ENCODE measurements at places on chromosomes 3 and 15.

DNA sequence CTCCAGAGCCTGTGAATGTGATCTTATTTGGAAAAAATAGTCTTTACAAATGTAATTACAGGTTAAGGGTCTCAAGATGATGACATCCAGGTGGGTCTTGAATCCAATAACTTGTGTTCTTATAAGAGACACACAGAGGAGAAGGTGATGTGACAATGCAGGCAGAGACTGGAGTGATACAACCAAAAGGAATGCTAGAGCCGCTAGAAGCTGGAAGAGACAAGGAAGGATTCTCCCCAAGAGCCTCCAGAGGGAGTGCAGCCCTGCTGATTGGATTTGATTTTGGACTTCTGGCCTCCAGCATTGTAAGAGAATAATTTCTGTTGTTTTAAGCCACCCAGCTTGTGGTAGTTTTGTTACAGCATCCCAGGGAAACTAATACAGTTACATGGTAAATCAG, 9.7 kb downstream of the MYH15 start:
- no peaks in the 10 kb centered on the region for H3K36me3 ChIP-seq
- no peaks in the 10 kb centered on the region for H3K4me1 ChIP-seq
- no peaks in the 10 kb centered on the region for H3K27me3 ChIP-seq
- H3K4me3 ChIP-seq: no peak overlapping the region

DNA sequence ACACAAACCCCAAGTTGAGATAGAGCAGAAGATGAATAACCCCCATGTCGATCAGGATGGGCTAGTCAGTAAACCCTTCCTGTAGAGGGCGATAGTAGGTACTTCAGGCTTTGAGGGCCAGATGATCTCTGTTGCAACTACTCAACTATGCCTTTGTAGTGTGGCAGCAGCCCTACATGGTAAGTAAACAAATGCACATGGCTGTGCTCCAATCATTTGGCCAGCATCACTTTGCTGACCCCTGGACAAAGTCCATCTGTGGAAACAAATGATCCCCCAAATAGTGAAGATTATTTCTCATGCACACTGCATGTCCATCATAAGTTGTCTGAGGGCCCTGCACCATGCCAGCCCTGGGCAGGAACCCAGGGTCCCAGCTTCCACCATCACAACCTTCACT, 402.2 kb upstream of the PROK2 start:
- DNase-seq: no peak
- no peaks in the 10 kb centered on the region for H3K4me1 ChIP-seq
- H3K27ac ChIP-seq: no peak overlapping the region
- no peaks in the 10 kb centered on the region for H3K36me3 ChIP-seq
- H3K4me3 ChIP-seq: no peak overlapping the region
- H3K27me3 ChIP-seq: no peaks in the 10 kb centered on the region

- H3K4me1 ChIP-seq: peaks cover 23% of the 10 kb centered on the region
- no peak overlapping the region for H3K4me3 ChIP-seq
- no peaks in the 10 kb centered on the region for H3K27me3 ChIP-seq
- H3K36me3 ChIP-seq: no peaks in the 10 kb centered on the region
- DNase-seq: no peak
Observed at GRCh38 chr3:142019794-142020320, 129.5 kb downstream of the TFDP2 start.

DNA sequence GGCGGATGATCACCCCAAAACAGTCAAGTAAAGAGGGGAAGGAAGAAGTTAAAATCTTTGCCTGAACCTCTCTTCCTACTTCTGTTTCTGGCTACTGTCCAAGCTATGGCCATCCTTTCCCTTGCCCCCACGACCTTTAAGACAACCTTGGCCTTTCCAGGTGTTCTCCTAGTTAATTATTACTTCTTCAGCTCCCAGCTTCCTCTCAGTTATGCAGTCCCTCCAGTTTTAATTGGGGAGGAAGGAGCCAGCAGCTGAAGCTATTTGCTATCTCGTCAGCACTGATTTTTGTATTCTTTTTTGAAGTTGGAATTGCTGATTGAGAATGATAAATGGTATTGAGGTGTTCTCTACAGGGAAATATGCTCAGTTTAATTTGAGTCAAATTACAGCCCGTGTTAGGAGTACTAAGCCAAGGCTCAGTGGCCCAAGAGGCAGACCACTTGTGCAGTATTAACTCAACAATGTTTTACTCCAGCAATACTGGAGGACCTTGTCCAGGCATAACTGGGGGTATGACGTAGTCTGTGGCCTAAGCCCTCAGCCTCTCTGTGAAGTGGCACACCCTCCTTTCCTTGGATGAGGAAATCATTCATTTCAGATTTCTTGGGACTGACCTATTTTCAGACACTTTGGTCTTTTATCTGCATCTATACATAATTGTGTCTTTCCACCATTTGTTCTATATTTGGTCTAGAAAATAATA, 336.9 kb downstream of the SLC9A9 start:
- DNase-seq: no peak
- H3K4me3 ChIP-seq: no peak overlapping the region
- H3K36me3 ChIP-seq: no peaks in the 10 kb centered on the region

DNA sequence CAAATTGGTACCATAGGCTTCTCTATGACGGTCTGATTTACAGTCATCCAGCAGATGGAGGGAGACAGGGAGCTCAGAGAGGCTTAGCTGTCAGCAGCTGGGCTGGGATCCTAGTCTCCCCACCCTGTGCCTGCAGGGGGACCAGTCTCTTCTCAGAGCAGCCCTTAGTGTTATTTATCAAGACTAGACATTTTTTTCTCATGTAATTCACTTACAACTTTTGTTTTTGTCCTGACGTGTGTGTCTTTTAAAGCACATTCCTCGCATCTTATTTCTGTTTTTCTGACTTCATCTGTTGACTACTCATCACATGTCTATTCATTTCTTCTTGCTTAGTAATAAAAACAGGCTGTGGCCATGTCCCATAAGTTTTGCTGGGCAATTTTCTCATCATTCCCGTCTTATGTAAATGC, 116.1 kb downstream of the KLF13 start:
- no peak for DNase-seq
- H3K27ac ChIP-seq: peak overlapping the region; percentile 60
- H3K4me1 ChIP-seq: peaks cover 35% of the 10 kb centered on the region
- no peaks in the 10 kb centered on the region for H3K27me3 ChIP-seq
- no peak overlapping the region for H3K4me3 ChIP-seq

GRCh38 chr3:133964547-133964946, 65.2 kb downstream of the SLCO2A1 start:
- H3K4me1 ChIP-seq: peaks cover 17% of the 10 kb centered on the region
- peaks cover 6% of the 10 kb centered on the region for H3K36me3 ChIP-seq
- no peak for DNase-seq
- H3K4me3 ChIP-seq: no peak overlapping the region
- H3K27me3 ChIP-seq: no peaks in the 10 kb centered on the region

DNA sequence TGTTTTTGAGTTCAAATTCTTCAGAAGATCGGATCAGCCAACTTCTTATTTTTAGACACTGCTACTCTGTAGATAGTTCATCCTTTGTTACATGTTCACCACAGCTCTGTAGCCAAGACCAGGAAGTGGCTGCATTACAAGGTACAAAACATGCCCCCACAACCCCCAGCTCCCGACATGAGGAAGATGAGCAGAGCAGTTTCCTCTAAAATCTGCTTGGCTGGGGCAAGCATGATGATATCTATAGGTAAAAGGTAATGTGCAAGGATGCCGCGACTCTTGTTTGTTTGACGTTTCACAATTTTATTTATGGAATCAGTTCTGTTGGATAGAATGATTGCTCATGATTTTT, 126.5 kb upstream of the GRM7 start:
- DNase-seq: no peak
- H3K36me3 ChIP-seq: no peaks in the 10 kb centered on the region
- H3K27ac ChIP-seq: no peak overlapping the region
- H3K4me3 ChIP-seq: no peak overlapping the region
- H3K4me1 ChIP-seq: no peaks in the 10 kb centered on the region
- H3K27me3 ChIP-seq: no peaks in the 10 kb centered on the region

DNA sequence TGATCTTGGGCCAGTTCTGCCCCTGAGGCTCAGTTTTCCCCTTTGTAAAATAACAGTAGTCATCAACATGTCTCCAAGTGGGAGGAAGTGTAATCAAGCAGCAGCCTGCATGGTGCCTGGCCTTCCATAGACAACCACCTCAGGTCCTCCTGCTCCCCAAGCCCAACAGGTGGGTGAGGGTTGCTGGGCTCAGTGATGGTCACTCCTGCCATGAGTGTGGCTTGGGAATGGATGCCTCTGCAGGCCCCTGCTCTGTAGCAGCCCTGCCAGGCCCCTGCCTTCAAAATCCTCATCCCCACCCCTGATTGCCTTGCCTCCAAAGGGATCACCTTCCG, 59.1 kb upstream of the SLC6A1 start:
- H3K27me3 ChIP-seq: no peaks in the 10 kb centered on the region
- H3K4me1 ChIP-seq: no peaks in the 10 kb centered on the region
- H3K4me3 ChIP-seq: no peak overlapping the region

DNA sequence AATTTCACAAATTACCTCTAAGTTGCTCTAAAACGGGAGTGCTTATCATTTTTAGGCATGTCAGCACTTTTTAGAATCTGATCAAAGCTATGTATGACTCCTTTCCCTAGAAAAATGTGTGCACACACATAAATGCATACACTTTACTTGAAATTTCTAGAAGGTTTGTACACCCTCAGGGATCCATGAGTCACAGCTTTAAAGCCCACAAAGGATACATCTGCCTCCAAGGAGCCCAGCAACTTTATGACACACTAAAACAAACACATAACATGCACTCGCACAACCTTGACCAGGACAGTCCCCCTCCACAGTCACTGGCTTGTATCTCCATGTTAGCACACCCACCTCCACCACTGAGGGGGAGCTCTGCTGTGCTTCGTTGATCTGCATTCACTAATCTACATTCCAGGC, 722.0 kb upstream of the CFAP20DC start:
- H3K36me3 ChIP-seq: no peaks in the 10 kb centered on the region
- no peak overlapping the region for H3K27ac ChIP-seq
- no peak overlapping the region for H3K4me3 ChIP-seq

DNA sequence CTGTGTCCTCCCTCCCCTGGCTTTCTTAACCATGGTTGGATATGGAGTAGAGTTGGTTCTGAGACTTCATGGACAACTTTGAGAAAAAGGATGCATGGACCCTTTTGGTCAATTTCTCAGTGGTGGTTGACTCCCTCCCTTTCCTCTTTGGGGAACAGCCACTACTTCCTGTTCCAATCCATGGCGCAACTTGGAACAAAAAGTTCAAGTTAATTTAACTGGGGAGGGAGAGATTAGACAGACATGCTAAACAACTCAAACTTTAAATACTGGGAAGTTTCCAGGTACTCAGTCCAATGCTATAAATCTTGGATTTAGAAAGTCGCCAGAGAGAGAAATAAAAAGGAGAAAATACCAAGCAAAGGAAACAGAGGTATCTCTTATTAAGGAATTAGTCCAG, 202.2 kb downstream of the PDZRN3 start:
- H3K27me3 ChIP-seq: no peaks in the 10 kb centered on the region
- H3K36me3 ChIP-seq: no peaks in the 10 kb centered on the region
- H3K27ac ChIP-seq: peak overlapping the region; percentile 33
- no peaks in the 10 kb centered on the region for H3K4me1 ChIP-seq

GRCh38 chr3:36796881-36797280, 32.5 kb upstream of the DCLK3 start:
- no peaks in the 10 kb centered on the region for H3K4me1 ChIP-seq
- no peak overlapping the region for H3K27ac ChIP-seq
- H3K36me3 ChIP-seq: no peaks in the 10 kb centered on the region
- H3K4me3 ChIP-seq: no peak overlapping the region
- H3K27me3 ChIP-seq: no peaks in the 10 kb centered on the region
